ENCODE measurements at places on chromosomes 12 and 14.

GRCh38 chr14:89534902-89535685 is 118.1 kb upstream of the FOXN3 start:
- DNase-seq = no peak

DNA sequence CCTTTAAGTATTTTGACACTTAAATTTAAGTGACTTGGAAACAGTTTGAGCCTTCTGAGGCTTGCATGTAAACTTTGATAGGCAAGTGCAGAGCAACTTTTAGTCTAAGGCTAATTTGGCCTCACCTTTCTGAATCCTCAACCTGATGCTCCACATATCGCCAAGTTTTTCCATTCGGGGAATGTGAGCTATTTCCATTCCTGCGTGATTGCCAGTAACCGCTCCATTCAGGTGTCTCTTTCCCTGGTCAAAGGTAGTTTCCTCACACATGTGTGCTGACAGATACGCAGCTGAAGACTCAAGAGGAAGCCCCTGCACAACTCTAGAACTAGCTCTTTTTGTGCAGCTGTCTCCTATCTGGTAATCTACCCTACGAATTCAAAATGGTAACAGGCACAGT is 25.4 kb upstream of the FUT8 start:
- DNase-seq = no peak

GRCh38 chr12:23342407-23342806 is 607.1 kb downstream of the SOX5 start:
- DNase-seq = no peak

- no peak for DNase-seq
Observed at GRCh38 chr12:82149045-82149444, 209.1 kb downstream of the CCDC59 start.

DNA sequence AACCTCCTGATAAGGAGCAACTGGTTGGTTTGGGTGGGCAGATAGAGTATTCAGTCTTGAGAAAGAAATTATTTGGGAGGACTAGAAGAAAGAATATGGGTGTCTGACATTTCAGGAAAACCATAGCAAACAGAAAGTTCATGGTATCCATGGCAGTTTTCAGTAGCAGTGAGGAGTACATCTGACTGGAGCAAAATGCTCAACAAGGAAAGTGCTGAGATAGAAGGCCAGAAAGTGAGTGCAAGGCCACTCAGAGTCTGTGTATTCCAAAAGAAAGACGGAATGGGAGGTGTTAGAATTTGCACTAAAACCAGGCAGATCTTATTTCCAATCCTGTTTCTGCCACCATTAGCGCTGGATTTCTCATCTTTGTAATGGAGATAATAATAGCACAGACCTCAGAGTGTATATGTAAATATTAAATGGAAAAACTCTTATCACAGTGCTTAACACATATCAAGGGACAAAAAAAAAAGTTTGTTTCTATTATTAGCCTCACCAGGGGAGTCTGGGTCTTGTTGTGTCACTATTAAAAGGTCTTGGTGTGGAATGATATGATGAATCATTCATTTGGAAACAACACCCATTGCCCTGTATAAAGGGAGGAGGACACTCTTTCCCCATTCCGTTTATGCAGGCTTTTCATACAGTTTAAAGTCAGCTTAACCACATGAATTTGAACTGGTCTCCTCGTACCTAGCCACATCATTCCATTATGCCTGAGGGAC is 349.8 kb downstream of the IPO8 start:
- no peak for DNase-seq

- no peak for DNase-seq
Observed at GRCh38 chr12:47823422-47824086, 3.9 kb upstream of the HDAC7 start.

GRCh38 chr14:55389330-55389729 is 22.3 kb downstream of the ATG14 start:
- DNase-seq = no peak

DNA sequence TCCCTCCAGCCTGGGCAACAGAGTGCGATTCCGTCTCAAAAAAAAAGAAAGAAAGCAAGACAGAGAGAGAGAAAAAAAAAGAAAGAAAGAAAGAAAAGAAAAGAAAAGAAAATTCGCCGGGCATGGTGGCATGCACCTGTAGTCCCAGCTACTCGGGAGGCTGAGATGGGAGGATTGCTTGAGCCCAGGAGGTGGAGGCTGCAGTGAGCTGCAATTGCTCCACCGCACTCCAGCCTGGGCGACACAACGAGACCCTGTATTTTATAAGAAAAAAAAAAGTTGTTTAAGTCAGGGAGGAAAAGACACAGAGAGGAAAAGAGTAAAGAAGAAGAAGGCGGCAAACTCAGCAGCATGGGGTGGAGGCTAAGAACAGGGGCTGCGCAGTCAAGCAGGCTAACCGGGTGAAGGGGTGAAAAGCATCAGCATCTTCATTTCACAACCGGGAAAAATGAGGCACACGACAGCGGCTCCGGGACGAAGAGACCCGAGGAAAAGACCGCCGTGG is 557 bp upstream of the FICD start:
- no peak for DNase-seq

- no peak for DNase-seq
Observed at GRCh38 chr14:85554106-85554505, 24.2 kb downstream of the FLRT2 start.

- no peak for DNase-seq
Observed at GRCh38 chr12:15184484-15184883, 36.7 kb downstream of the RERG start.

DNA sequence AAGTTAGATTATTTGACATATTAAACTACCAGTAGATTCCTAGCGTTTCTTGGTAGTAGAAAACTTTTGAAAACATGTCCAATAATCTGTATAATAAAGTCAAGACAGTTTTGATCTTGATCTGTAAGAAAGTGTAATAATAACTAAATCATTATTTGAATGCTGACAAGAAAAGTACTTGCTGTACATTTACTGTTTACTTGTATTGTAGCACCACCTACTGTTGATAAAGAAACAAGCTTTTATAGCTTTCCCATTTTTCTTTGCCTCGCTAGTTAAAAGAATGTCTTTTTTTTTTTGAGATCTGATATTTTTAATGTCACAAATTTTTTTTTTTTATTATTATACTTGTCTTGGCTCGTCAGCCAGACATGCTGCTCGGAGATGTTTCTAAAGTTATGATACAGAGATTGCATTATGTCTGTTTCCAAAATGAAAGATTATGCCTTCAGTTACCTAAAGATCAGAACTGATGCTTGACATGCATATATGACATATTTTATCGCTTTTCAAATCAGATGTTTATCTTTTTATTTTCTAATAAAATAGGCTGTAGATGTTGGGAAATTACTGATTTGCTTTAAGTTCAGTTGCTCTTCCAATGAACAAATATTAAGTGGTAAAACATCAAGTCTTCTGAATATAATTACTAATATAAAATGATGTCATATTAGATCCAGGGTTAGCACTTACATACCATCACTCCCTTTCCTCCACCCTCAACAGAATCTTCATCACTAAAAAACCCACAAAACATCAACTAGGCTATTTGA is 140.5 kb downstream of the AKAP6 start:
- peak; percentile 16 for DNase-seq

- DNase-seq = no peak
Observed at GRCh38 chr14:58763210-58763609, 125.4 kb downstream of the DACT1 start.

DNA sequence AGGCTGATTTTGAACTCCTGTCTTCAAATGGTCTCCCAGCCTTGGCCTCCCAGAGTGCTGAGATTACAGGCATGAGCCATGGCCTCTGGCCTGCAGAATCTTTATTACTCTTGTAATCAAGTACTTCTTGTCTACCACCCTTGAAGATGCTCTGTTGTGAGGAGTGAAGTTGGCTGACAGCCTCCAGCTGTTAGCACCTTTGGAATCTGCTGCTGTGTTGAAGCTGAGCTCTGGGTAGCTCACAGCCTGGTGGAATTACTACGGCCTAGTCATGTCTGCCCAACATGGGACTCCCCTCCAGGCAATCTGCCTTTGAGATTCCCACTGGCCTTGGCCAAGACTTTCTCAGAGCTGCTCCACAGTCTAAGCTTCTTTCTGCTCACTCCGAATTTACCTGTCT is 5.8 kb upstream of the C12orf75 start:
- no peak for DNase-seq

Measured in HEK293T (cell line).